SJSA1 (cell line): ENCODE measurements at places on chromosomes 1 and 21.

- DNase-seq: no peak
- no peaks in the 10 kb centered on the region for H3K36me3 ChIP-seq
- H3K4me1 ChIP-seq: peaks cover 30% of the 10 kb centered on the region
Observed at GRCh38 chr1:117794073-117794472, 135.3 kb downstream of the GDAP2 start.

GRCh38 chr1:50278410-50278809 lies 144.8 kb downstream of the DMRTA2 start:
- H3K27me3 ChIP-seq: 0 out of 2 replicates have a peak, but pooled peaks cover 5% of the 10 kb centered on the region
- H3K4me1 ChIP-seq: no peaks in the 10 kb centered on the region
- H3K4me3 ChIP-seq: no peak overlapping the region
- H3K27ac ChIP-seq: no peak overlapping the region

- no peak for DNase-seq
- no peaks in the 10 kb centered on the region for H3K27me3 ChIP-seq
- no peaks in the 10 kb centered on the region for H3K4me1 ChIP-seq
- H3K4me3 ChIP-seq: no peak overlapping the region
- H3K27ac ChIP-seq: no peak overlapping the region
Observed at GRCh38 chr1:213180833-213181232, 129.8 kb downstream of the RPS6KC1 start.

- peaks cover 58% of the 10 kb centered on the region for H3K4me1 ChIP-seq
- H3K36me3 ChIP-seq: no peaks in the 10 kb centered on the region; the same call in 1 of the 2 replicates
- no peak for DNase-seq
Observed at GRCh38 chr1:40383095-40383487, 9.6 kb downstream of the SMAP2 start.

DNA sequence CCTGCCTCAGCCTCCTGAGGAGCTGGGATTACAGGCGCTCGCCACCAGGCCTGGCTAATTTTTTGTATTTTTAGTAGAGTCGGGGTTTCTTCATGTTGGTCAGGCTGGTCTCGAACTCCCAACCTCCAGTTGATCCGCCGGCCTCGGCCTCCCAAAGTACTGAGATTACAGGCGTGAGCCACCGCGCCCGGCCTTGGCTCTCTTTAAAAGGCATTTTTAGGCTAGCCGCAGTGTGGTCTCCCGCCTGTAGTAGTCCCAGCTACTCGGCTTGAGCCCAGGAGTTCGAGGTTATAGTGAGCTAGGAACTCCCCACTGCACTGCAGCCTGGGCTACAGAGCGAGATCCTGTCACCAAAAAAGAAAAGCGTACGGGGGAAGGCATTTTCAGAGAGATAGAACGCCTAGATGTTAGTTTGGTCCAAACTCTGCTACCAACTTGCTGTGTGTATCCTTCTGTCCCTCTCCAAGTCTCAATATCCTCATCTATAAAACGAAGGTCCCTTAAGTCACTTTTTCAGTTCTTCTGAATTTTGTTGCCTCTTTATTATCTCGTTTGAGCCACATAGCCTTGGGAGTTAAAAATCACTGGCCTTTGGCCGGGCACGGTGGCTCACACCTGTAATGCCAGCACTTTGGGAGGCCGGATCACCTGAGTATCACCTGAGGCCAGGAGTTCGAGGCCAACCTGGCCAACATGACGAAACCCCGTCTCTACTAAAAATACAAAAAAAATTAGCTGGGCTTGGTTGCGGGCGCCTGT lies 734 bp downstream of the MED18 start:
- H3K27me3 ChIP-seq: no peaks in the 10 kb centered on the region
- H3K4me3 ChIP-seq: peak overlapping the region; percentile 48
- H3K27ac ChIP-seq: peak overlapping the region; percentile 79
- peak; percentile 49 for DNase-seq
- peaks cover 38% of the 10 kb centered on the region for H3K36me3 ChIP-seq

- H3K4me3 ChIP-seq: no peak overlapping the region
- H3K36me3 ChIP-seq: no peaks in the 10 kb centered on the region; the same call in 1 of the 2 replicates
- no peaks in the 10 kb centered on the region for H3K27me3 ChIP-seq
- no peak for DNase-seq
Observed at GRCh38 chr1:68229650-68230483, 2.5 kb downstream of the WLS start.

DNA sequence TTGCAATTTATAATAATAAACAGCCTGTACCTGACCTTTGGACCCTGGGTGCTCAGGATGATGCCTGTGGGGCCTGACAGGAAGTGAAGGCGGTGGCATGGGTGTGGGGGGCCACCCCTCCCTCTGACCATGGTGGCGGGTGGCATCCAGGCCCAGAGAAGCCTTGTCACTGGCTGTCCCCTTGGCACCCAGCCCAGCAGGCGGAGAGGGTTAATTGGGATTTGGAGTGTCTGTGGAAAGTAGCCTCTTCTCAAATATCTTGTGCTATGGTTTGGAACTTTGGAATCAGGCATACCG lies 20.5 kb downstream of the SOX13 start:
- no peak overlapping the region for H3K27ac ChIP-seq
- no peaks in the 10 kb centered on the region for H3K27me3 ChIP-seq
- H3K36me3 ChIP-seq: no peaks in the 10 kb centered on the region
- H3K4me1 ChIP-seq: peaks cover 21% of the 10 kb centered on the region

DNA sequence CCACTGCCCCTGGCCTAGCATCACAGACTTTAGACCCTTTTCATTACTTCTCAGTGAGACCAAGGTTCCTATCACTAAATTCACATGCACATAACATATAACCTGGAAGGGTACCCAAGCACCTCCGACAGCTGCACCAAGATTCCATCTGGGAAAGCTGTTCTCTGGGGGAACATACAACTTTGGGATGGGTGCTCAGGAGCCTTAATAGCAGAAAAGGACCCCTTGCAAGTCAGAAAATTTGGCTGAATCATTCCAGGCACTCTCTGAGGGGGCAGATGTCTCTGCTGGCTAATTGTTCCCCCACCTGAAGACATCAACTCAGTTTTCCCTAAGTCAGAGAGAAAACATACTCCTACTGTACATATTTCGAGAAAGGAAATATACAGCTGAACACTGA lies 41.3 kb upstream of the PSEN2 start:
- no peak for DNase-seq
- H3K4me1 ChIP-seq: peaks cover 7% of the 10 kb centered on the region
- no peaks in the 10 kb centered on the region for H3K27me3 ChIP-seq
- H3K4me3 ChIP-seq: no peak overlapping the region

DNA sequence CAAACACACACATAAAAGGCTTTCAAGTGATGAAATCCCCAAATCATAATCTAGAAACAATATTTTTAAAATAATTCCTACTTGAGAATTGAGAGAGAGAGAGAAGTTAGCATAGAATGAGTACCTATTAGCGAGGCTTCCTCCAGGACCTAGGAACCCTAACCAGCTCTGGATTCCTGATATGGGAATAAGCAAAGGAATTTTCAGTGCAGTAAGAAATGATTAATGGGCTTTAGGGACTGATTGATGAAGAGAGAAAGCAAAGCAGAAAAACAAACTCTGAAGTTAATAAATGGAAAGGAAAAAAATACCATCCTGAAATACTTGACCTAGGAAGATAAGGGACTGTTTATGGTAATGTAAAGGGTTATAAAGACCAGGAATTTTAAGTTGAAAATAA lies 60.6 kb downstream of the WARS2 start:
- DNase-seq: no peak
- peaks cover 20% of the 10 kb centered on the region for H3K4me1 ChIP-seq
- H3K27ac ChIP-seq: peak overlapping the region; percentile 36
- H3K36me3 ChIP-seq: no peaks in the 10 kb centered on the region
- H3K4me3 ChIP-seq: no peak overlapping the region

DNA sequence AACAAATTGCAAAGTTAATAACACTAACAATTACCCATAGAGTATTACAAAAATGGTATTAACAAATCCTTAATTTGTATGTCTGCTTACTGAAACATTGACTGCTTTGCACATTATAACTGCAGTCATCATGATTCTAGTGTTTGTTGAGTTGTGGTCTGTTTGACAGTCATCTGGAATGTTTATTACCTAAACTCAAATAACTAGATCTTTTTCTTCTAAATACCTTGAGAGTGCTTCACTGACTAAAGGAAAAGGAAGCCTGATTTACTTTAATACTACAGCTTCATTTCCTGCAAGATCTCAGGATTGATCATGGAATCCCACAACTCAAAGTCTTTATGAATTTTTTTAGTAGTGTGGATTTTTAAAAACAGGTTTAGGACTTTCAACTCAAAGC lies 70.0 kb downstream of the HMCN1 start:
- H3K27ac ChIP-seq: no peak overlapping the region
- H3K27me3 ChIP-seq: no peaks in the 10 kb centered on the region
- H3K36me3 ChIP-seq: no peaks in the 10 kb centered on the region
- H3K4me3 ChIP-seq: no peak overlapping the region
- DNase-seq: peak; percentile 22

GRCh38 chr1:96964761-96965160 lies 243.2 kb downstream of the PTBP2 start:
- no peak overlapping the region for H3K4me3 ChIP-seq
- H3K27me3 ChIP-seq: no peaks in the 10 kb centered on the region
- no peak overlapping the region for H3K27ac ChIP-seq
- H3K4me1 ChIP-seq: no peaks in the 10 kb centered on the region
- no peak for DNase-seq

DNA sequence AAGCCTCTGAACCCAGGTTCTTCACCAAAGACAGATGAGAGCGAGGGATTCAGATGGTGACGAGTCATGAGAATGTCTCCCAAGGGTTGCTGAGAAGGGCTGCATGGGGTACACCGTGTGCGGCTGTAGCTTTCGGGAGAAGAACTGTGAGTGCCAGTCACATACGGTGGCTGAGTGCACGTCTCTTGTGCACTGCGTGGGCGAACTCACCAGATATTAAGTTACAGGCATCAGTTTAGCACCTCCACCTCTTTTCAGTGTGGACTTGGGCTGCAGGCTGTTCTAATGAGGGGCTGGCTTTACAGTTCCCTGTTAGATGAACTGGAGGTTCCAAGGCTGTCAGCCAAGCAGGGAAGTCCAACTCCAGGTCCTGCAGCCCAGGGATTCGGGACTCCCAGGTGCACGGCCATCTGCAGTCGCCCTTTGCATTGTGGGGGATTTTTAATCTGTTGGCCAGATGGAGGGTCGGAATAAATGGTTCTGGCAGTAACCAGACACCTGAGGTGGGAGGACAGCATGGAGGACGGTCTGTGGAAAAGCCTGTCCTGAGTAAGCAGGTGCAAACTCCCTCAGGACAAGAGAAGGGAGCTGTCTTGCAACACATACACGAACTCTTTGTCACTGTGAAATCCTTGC lies 26.5 kb upstream of the AVPR1B start:
- no peak overlapping the region for H3K4me3 ChIP-seq
- H3K4me1 ChIP-seq: no peaks in the 10 kb centered on the region
- H3K27ac ChIP-seq: no peak overlapping the region
- H3K27me3 ChIP-seq: peaks cover 27% of the 10 kb centered on the region

DNA sequence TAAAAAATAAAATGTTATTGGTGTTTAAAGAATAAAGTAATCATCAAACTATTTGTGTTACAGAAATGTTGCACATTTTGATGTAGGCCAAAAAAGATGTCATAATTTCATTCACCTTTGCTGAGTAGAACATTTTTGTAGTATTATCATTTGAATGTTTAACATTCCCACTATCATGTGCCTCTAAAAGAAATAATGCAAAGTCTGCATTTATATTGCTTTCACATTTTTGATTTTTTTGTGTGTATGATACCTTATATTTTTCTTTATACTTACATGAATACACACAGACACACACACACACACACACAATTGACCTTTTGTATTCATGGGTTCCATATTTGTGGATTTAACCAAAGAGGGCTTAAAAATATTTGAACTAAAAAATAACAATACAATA lies 544.2 kb upstream of the ZRANB2 start:
- no peaks in the 10 kb centered on the region for H3K4me1 ChIP-seq
- H3K27me3 ChIP-seq: no peaks in the 10 kb centered on the region
- no peak overlapping the region for H3K4me3 ChIP-seq

- no peaks in the 10 kb centered on the region for H3K36me3 ChIP-seq
- no peak for DNase-seq
- H3K4me1 ChIP-seq: peaks cover 9% of the 10 kb centered on the region
- no peaks in the 10 kb centered on the region for H3K27me3 ChIP-seq
Observed at GRCh38 chr21:43632373-43632905, 26.8 kb downstream of the HSF2BP start.

DNA sequence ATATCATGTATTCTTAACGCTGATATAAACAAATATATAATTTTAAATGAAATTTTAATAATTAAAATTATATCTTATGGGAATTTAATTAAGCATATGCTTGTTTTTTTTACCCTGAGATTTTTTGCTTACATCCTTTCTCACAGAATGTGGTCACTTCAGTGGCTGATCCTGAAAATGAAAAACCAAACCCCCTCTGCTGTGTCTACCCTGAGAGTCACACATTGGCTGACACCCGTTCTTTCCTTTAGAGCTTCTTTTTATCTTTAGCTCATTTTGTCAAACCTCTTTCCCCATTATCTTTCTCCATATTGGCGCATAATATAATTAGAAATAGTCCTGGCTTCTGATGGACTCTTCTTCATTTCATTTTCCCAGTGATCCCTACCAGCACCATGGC lies 10.8 kb upstream of the CACYBP start:
- H3K27ac ChIP-seq: 0 out of 2 replicates have a peak overlapping the region, but pooled peaks have one; percentile 69
- DNase-seq: no peak
- H3K27me3 ChIP-seq: no peaks in the 10 kb centered on the region
- no peaks in the 10 kb centered on the region; the same call in 1 of the 2 replicates for H3K36me3 ChIP-seq

GRCh38 chr1:232036181-232036933 lies 409.8 kb downstream of the DISC1 start:
- H3K36me3 ChIP-seq: no peaks in the 10 kb centered on the region
- no peak for DNase-seq
- no peaks in the 10 kb centered on the region; the same call in 1 of the 2 replicates for H3K27me3 ChIP-seq
- no peak overlapping the region for H3K4me3 ChIP-seq
- H3K4me1 ChIP-seq: 0 out of 2 replicates have a peak, but pooled peaks cover 4% of the 10 kb centered on the region

DNA sequence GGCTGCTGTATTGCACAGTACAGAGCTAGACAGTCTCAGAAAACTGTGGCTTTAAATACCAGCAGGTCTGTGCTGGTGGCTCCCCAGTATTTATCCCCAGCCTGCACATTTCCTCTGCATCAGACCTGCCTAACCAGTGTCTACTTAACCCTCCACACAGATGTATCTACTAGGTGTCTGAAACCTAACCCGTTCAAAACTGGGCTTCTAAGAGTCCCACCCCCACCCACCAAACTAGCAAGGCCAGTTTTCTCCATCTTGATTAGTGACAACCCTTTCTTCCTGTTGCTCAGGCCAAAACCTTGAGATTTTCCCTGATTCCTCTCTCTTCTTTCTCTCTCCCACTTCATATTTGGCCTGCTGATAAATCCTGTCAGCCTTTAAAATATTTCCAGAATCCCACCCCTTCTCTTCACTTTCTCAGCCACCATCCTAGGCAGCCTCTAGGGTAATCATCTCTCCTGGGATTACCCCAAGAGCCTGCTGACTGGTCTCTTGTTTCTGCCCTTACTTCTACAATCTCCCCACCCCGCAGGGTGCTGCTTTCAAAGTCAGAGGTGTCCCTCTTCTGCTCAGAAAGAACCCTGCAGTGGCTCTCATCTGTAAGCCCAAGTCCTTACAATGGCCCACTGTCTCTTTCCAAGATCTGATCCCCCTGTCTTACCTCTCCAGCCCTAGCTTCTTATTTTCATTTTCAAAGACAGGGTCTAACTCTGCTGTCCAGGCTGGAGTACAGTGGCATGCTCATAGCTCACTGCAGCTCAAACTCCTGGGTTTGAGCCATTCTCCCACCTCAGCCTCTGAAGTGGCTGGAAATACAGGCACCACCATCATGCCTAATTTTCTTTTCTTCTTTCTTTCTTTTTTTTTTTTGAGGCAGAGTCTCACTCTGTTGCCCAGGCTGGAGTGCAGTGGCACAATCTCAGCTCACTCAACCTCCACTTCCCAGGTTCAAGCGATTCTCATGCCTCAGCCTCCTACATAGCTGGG lies 45.2 kb downstream of the H3-3A start:
- H3K27me3 ChIP-seq: no peaks in the 10 kb centered on the region
- no peak overlapping the region for H3K27ac ChIP-seq
- no peak for DNase-seq
- H3K4me3 ChIP-seq: no peak overlapping the region
- no peaks in the 10 kb centered on the region for H3K36me3 ChIP-seq
